ENCODE measurements at places on chromosomes 12 and 14. TPM values are rescaled to one million over a fixed set of nuclear protein-coding genes. Genes with fewer than 3 reads are reported as not detected.

- DNase-seq, result no peak
Observed at GRCh38 chr12:53530920-53531319, 23.6 kb upstream of the NPFF start.

DNA sequence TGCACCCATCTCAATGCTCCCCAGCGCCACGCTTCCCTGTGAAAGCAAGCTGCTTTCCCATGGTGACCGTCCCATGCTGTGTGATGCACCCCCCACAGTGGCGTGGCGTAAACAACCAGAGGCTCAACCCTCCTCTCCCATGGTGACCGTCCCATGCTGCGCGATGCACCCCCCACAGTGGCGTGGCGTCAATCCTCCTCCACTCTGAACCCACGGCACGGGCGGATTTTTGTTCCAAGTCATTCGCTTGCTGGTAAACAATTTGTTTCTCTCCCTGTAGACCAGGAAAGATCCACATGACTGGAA lies 8.9 kb downstream of the STX2 start:
- DNase-seq, result no peak

- no peak for DNase-seq
Observed at GRCh38 chr14:100557658-100558057, 29.6 kb downstream of the BEGAIN start.

GRCh38 chr12:129772501-129773493 lies 131.0 kb downstream of the TMEM132D start:
- DNase-seq, result no peak

DNA sequence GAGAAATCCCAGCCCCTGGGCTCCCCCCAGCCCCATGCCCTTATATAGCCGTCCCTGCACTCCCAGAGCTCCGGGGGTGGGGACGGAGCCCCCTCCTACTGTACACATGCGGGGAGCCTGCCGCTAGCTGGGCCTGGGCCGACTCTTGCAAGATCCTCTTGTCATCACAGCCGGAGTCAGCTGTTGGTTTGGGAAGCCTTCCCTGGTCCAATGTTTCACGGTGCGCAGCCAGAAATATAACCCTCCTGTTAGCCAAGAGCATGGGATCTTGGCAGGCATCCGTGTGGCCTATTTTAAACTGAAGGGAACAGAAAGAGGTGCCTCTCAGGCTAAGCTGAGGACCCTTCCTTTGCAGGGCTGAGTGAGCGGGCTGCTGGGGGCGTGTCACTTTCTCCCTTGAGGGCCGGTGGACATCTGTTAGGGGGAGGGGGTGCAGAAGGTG lies 175.3 kb downstream of the TSPAN9 start:
- DNase-seq, result no peak

DNA sequence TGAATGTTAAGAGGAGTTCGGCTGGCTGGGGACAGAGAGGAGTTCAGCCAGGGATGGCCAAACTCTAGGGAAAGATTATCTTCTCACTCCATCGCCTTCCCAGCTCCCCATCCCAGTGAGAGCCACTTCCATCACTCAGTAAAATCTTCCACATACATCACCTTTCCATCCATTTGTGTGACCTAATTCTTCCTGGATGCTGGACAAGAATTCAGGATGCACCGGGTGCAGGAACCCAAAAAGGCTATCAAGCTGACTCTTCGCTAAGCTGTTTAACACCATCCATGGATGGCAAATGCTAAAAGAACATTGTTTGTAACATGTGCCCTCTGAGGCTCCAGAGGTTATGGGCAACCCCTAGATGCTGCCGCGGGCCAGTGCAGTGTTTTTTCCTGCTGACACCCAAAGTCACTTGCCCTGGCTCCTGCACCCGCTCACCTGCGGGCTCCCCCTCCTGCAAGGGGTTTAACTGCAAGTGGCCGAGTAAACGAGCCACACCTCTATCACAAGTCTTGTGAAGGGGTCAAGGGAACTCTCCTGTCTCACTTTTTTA lies 216.0 kb upstream of the NPAS3 start:
- no peak for DNase-seq

DNA sequence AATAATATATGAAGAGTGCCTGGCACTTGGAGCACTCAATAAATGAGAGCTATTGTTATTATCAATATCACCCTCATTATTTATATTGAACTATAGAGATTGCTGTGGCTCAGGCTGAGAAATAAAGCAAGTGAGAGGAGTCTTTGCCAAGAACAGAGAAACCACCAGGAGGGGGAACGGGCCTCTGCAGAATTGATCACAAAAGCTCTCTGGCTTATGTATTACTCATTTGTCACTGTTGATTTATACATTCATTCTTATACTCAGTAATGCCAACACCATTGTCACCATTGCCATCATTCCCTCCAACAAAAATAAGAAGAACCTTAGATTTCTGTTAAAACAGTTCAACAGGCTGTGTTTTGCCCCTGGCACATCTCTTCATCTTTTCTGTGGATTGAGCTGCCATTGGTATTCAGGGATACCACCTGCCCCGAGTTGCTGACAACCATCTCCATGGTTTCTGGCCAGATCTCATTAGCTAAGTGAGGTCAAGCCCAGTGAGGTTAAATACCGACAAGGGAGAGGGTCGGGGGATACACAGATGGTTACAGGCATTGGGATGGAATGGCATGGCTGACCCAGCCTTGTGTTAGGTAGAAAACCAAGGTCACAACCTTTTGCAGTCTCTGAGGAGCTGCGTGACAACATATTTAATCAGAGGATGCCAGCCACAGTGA lies 21.8 kb upstream of the PCNX1 start:
- DNase-seq, result peak; percentile 68

GRCh38 chr12:14611640-14612203 lies 44.0 kb upstream of the PLBD1 start:
- DNase-seq, result no peak

GRCh38 chr14:104996483-104996882 lies 10.9 kb downstream of the CLBA1 start:
- no peak for DNase-seq

RBP5 gene
- total RNA-seq, result not detected

OR6C74 gene
- total RNA-seq, result not detected

SLCO1B3 gene
- total RNA-seq, result not detected

TUBA1B gene
- total RNA-seq, result 922 TPM

TMEM229B gene
- total RNA-seq, result 0.79 TPM

TMEM30B gene
- total RNA-seq, result 2.2 TPM
